ENCODE measurements at places on chromosomes 7 and 10.

GRCh38 chr7:392822-393221 lies 102.9 kb downstream of the FOXL3 start:
- no peak for DNase-seq

GRCh38 chr7:158023157-158023556 lies 564.5 kb downstream of the PTPRN2 start:
- DNase-seq = no peak

DNA sequence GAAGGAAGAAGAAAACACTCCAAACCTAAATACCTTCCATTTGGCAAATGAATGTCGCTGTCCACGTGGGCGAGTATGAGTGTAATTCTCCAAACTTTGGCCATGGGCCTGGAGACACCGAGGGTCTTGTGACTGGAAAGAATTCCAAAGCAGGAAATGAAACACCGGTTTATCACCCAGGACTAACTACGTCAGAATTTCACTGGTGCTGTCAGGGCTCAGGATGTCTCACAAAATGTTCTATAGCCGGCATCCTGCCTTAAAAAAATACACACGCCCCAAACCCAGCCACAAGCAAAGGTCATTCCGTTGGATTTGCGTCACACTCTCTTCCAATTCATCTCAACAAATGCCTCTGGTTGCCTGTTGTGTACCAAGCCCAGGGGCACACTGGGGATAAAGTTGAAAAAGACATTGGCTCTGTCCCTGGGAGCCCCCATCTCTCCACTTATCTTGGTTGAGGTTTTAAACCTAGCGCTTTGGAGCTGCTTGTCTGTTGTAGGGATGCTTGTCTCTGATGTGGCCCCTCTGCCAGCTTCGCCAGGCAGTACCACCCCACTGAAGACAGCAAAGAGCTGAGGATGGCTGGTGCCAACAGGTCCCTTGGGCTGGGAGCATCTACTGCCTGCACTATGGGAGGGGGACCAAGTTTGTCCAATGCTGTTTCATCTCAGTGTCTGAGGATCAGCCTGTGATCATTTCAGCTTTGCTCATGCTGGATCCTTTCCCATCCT lies 31.2 kb downstream of the GSTO2 start:
- no peak for DNase-seq

GRCh38 chr7:133602291-133602690 lies 349.4 kb downstream of the EXOC4 start:
- DNase-seq = peak; percentile 35

DNA sequence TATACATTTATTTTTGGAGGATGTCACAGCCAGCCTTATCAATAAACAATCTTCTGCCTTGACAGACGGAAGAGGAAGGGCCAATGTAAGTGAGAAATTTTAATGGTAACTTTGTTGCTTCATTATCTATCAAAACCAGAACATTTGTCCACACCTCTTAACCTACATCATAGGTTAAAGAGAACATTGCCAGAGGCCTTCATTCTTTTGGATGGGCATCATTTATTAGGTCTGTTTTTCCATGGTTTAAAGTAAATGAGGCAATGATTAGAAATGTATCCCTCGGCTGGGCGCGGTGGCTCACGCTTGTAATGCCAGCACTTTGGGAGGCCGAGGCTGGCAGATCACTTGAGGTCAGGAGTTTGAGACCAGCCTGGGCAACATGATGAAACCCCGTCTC lies 29.5 kb upstream of the PAPSS2 start:
- no peak for DNase-seq

GRCh38 chr10:127354992-127355391 lies 158.6 kb upstream of the INSYN2A start:
- DNase-seq = no peak

DNA sequence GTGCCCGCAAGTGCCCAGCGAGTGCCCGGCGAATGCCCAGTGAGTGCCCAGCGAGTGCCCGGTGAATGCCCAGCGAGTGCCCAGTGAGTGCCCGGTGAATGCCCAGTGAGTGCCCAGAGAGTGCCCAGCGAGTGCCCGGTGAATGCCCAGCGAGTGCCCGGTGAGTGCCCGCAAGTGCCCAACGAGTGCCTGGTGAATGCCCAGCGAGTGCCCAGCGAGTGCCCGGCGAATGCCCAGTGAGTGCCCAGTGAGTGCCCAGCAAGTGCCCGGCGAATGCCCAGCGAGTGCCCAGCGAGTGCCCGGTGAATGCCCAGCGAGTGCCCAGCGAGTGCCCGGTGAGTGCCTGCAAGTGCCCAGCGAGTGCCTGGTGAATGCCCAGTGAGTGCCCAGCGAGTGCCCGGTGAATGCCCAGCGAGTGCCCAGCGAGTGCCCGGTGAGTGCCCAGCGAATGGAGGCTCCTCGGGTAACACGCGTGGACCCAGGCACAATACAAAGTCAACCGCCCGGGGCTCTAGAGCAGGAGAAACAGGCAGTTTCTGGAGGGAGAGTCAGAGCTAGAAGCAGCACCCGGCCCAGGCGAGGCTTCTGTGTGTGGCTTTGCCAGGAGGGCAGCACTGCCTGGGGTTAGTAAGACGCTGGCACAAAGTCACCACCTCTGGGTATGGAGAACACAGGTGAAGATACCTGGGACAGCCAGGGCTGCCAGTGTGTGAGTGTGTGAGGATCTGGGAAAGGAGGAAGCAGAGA lies 38.2 kb upstream of the CFAP46 start:
- no peak for DNase-seq

GRCh38 chr7:30707391-30708357 lies 25.4 kb upstream of the CRHR2 start:
- no peak for DNase-seq

GRCh38 chr10:80805343-80806020 lies 267.8 kb downstream of the SH2D4B start:
- no peak for DNase-seq

DNA sequence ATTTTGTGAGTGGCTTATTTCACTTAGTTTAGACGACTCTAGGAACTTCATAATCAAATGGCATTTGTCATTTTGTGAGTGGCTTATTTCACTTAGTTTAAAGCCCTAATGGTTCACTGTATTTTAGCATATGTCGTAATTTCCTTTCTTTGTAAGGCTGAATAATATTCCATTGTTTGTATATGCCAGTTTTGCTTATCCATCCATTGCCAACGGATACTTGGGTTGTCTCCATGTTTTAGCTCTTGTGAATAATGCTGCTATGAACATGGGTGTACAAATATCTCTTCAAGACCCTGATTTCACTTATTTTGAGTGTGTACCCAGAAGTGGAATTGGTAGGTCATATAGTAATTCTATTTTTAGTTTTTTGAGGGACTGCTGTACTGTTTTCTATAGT lies 31.8 kb downstream of the DOCK1 start:
- DNase-seq = no peak

GRCh38 chr7:106365252-106366005 lies 80.6 kb upstream of the NAMPT start:
- DNase-seq = no peak

DNA sequence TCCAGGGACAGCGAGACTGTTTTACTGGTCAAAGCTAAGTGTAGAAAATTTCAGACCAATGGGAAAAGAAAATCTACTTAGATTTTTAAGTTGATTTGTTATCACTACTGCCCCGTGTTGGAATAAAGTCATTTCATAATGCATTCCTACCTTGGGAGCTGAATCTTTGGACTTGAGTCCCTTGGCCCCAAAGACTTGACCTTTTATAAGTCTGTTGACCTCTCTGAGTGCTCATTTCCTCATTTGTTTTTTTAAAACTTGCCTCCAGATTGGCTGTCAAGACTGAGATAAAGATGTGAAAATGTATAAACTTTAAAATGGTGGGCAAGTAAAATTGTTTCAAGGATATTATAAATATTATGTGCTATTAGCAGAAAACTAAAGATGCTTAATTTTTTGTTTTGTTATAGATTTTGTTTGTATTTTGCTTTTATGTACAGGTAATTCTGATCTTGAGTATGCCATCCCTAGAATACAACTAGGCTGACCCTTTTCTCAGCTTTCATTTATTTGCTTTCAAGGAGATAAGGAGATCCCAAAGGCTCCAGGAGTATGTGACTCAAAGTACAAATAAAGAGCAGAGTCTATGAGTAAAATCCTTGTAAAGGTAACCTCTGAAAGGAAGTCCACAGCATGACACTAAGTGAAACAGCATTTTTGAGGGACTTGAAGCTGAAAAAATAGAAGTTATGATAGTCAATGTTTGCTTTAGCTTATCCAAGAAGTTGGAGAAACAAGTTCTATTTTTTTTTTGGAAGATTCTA lies 54.6 kb downstream of the TMEM26 start:
- DNase-seq = no peak

- DNase-seq = no peak
Observed at GRCh38 chr10:69885379-69886013, 83.8 kb downstream of the COL13A1 start.

- DNase-seq = no peak
Observed at GRCh38 chr10:79324032-79324695, 23.1 kb upstream of the PPIF start.

DNA sequence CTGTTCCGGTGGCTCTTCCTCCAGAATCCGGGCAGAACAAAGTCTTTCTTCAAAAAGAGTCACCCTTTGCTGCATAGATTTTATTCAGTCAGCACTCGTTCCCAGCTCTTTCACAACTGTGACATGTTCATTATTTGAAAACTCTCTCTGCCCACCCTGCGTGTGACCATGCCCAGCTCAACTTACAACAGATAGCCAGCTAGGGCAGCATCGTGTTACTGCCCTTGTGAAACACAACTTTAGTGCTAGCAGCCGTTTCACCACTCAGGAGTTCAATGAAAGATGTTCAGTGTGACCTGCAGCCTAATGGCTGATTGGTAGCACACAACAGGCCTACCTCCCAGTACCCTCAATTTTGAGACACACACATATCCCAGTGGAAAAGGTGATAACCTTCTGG lies 57.9 kb downstream of the ZNF438 start:
- DNase-seq = no peak

All from spinal cord (tissue), 10 donors.